Activated T-helper 1 cell treated with anti-CD3 and anti-CD28 coated beads, Interleukin-12 subunit alpha, Interleukin-12 subunit beta, Interleukin-2, Interleukin-4 antibody, amounts not matched to agents 30 ng/mL and 10 ng/mL and 1 ng/mL, durations not matched to agents 14 hours and 24 hours and 36 hours (primary cell): ENCODE measurements at places on chromosomes 12 and 14. TPM values are rescaled to one million over a fixed set of nuclear protein-coding genes. Genes with fewer than 3 reads are reported as not detected.

Gene CMKLR1
- not detected in 2 replicates for total RNA-seq

Gene FGF6
- not detected in 2 replicates for total RNA-seq

Gene NTS
- not detected in 2 replicates for total RNA-seq

Gene SPATS2
- total RNA-seq = 11.6 and 12.0 TPM in 2 replicates

Gene GCN1
- 164 and 173 TPM in 2 replicates for total RNA-seq

Gene LGR5
- not detected in 2 replicates for total RNA-seq

Gene ASCL1
- total RNA-seq = 0.08 TPM in 1 of 2 replicates, not detected in the other

Gene ACSM4
- not detected in 2 replicates for total RNA-seq
